Right lobe of liver (tissue), 6 donors: ENCODE measurements at places on chromosomes 2 and 18.

GRCh38 chr18:14976736-14977430 is 228.9 kb downstream of the ANKRD30B start:
- DNase-seq = no peak

GRCh38 chr2:178962805-178963433 is 87.0 kb downstream of the CCDC141 start:
- no peak for DNase-seq

GRCh38 chr2:63698786-63699548 is 110.2 kb downstream of the MDH1 start:
- no peak for DNase-seq

- no peak for DNase-seq
Measured at GRCh38 chr18:62875323-62875722, 160.0 kb downstream of the PHLPP1 start.
